Astrocyte of the hippocampus (primary cell): ENCODE measurements at places on chromosomes 5 and 9.

DNA sequence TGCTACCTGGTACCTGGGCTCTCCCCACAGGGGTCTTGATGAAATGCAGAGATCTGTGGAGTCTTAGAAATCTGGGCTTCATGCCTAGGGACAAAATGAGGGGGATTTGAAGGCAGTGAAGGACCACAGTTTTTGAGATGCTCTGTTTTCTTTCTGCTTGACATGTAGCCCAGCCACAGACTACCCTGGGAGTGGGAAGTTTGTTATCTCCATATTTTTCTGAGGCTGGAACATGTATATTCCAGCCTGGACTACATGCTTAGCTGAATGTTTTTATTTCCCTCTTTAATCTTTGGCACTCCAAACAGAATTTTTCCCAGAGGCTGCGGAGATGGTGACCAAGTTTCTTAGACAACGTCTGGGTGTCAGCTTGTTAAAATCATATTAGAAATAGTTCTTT lies 252.9 kb downstream of the PAPPA start:
- no peak for DNase-seq

GRCh38 chr5:41793141-41793770 lies 77.0 kb downstream of the OXCT1 start:
- peak; percentile 41 for DNase-seq

- no peak for DNase-seq
These were observed 364.1 kb upstream of the CCNH start for GRCh38 chr5:87776785-87777184.

DNA sequence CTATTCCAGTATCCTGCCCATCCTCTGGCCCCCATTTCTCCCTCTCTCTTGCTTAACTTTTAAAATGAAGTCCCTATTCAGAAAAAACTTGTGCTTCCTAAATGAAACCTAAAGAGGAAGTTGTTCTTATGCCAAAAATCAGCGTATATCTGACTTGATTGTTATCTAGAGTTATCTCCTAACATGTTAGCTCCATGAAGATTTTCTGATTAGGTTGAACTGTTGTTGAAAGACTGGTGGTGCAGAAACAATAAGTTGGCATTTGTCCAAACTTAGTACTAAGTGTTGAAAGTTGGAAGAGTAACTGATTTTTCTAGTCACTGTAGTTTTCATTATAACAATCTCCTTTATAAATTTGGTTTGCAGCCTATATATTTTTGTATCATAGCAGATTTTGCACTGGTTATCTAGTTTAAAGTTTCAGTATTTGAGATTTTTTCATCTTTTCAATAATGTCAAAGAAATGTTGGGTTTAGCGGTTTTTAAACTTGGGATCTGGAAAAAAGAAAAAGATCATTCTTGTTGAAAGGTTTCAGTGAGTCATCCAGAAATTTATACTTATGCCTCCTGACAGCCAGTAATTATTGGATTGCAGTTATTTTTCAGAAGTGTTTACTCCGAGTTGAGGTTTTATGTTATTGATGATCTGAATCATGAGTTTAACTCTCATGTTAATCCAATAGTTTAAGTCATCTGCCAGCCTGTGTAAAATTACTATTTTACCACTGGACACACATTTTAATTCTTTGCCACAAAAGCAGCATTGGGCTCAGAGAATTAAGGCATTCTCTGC lies 60.6 kb downstream of the PAM start:
- DNase-seq = peak; percentile 29

- no peak for DNase-seq
These were observed 97.3 kb downstream of the PAPPA start for GRCh38 chr9:116250891-116251290.

DNA sequence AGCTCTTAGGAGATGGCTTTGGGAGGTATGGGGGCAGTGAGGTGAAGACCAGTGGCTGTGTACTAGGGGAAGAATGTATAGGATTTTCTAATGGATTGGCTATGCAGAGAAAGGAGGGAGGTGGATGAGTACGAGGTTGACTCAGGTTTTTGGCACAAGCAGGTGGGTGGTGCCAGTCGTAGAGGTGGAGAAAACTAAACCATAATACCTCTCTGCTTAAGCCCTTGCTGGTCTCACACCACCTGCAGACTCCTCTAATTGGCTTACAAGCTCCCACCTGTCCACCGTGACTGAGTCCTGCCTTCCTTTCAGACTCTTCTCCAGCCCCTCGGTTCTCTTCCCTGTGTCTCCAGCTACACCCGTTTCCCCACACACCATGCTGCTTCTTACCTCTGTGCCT lies 521.7 kb upstream of the CLINT1 start:
- no peak for DNase-seq

- no peak for DNase-seq
These were observed 398.3 kb downstream of the NTRK2 start for GRCh38 chr9:85067792-85068191.

DNA sequence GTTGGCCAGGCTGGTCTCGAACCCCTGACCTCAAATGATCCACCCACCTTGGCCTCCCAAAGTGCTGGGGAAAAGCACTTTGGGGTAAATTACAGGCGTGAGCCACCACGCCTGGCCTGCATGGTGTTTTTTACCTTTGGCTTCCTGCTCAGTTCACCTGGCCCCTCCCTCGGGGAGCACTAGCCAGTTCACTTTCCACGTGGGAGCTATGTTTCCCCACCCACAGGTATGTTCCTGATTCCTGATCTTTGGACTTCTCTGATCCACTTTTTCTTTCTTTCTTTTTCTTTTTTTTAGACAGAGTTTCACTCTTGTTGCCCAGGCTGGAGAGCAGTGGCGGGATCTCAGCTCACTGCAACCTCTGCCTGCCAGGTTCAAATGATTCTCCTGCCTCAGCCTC lies 15.8 kb downstream of the DAB2IP start:
- DNase-seq = no peak

- no peak for DNase-seq
These were observed 57.8 kb downstream of the PHAX start for GRCh38 chr5:126658561-126658960.

GRCh38 chr5:173385832-173386360 lies 57.7 kb upstream of the STC2 start:
- DNase-seq = no peak

GRCh38 chr5:169933127-169933526 lies 47.2 kb downstream of the INSYN2B start:
- no peak for DNase-seq

GRCh38 chr9:129320575-129321285 lies 142.7 kb upstream of the IER5L start:
- DNase-seq = peak; percentile 86

DNA sequence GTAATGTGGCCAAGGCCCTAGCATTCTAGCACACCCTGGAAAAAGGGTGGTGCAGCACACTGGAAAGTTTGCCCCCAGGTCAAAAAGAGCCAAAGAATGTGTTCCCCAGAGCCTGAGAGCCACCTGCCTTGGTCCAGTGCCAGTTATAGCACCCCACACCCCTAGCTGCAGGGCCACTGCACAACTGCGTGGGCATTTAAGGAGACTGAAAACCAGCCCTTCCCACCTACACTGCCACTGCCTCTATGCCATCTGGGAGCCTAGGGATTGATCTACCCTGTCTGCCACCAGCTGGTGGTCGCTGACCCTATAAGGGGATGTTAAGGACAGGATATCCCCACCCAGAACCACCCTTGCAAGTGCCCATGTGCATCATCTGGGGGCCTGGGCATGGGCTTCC lies 38.2 kb upstream of the PTPRD start:
- no peak for DNase-seq

DNA sequence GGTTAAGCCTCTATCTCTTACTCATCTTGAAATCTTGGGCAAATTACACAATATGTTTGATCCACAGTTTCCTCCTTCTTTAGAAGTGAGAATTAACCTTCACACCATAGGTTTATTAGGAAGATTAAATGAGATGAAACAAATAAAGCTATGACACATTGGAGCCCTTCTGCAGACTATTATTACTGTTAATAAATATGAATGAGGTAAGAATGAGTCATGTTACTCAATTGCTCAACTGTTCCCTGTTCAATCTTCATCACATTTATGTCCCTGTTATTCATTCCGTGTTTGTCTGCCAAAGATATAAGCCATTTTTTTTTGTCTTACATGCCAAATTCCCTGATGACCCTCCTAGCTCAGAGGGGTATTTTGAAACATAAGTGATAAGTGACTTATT lies 52.1 kb upstream of the PAPPA start:
- no peak for DNase-seq

DNA sequence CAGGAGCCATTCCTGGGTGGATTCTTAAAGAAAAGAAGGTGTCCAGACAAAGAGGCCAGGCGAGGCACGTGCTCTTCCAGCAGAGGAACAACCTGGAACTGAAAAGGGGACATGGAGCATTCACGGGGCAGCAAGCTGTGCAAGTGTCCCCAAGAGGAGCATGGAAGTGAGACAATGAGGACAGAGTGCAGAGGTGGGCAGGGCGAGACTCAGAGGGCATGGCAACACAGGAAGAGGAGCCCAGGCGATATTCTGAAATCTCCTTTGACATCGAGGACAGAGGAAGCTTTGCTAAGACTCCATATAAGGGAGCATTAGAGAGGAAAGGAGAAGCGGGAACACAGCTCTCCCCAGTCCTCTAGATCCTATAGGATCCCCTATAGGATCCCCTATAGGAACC lies 29.4 kb upstream of the SPATA31E1 start:
- DNase-seq = no peak

- peak; percentile 95 for DNase-seq
These were observed 1.1 kb downstream of the IL4 start for GRCh38 chr5:132674671-132675506.

DNA sequence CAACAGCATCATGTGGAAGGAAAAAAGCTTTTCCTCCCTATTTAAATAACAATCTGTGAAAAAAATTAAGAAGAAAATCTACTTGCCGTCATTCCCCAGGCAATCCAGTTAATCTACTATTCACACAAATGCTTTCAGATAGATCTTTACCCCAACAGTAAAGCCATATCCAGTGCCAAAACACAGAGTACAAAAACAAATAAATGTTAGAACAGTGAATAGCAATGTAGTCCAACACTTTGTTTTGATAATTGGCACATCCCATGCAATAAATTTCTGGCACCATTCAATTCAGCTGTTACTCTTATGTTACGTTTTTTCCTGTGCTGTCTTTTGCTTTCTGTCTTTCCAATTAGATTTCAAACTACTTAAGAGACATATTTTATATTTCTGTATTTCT lies 2245.5 kb upstream of the WWC1 start:
- no peak for DNase-seq

- DNase-seq = no peak
These were observed 197.1 kb upstream of the HMHB1 start for GRCh38 chr5:143614831-143615230.

- peak; percentile 93 for DNase-seq
These were observed 95.6 kb downstream of the ESM1 start for GRCh38 chr5:54889826-54890225.

- DNase-seq = no peak
These were observed 115.5 kb upstream of the DMRT1 start for GRCh38 chr9:726005-726404.

DNA sequence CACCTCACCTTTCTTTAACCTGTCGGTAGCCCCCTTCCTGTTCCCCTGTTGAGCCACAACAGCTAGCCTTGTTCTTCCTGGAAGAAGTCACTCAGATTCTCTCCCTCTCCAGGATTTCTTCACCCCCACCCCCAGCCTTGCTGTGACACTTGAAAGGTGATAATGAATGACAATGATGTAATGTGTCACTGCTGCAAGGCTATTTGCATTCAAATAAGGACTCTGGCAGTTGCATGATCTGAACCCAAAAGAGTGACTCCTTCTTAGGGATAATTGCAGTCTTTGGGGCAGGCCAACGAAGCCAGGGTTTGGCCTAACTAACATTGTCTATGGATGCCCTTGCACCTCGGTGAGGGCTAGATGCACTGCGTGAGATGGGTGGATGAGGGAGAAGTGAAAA lies 154.4 kb upstream of the CLINT1 start:
- DNase-seq = no peak
